ENCODE measurements at places on chromosomes 3 and 15.

- DNase-seq = no peak
Observed at GRCh38 chr3:22231061-22231460, 480.1 kb upstream of the ZNF385D start.

DNA sequence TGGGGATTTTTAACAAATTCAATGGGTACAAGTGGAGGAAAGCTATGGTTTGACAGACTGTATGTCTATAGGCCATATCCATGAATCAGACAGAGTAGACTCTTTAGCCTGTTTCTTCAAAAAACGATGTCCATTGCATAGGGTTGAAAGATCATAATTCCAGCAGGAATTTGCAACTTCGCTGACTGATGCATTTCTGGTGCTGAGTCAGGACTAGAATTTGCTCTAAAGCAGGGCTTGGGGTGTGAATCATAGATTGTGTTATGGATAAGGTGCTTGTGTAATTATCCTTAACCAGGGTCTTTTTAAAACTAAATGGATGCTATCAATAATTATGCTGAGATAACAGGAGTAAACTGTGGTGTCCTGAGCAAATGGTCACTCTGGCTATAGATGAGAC is 200.4 kb upstream of the TBC1D5 start:
- DNase-seq = no peak

GRCh38 chr3:59580499-59580898 is 530.7 kb upstream of the CFAP20DC start:
- no peak for DNase-seq

- no peak for DNase-seq
Observed at GRCh38 chr15:66882251-66883020, 180.4 kb downstream of the SMAD6 start.

GRCh38 chr15:69319384-69320375 is 21.0 kb downstream of the PAQR5 start:
- no peak for DNase-seq

- DNase-seq = no peak
Observed at GRCh38 chr15:71357321-71357732, 242.1 kb downstream of the THSD4 start.

DNA sequence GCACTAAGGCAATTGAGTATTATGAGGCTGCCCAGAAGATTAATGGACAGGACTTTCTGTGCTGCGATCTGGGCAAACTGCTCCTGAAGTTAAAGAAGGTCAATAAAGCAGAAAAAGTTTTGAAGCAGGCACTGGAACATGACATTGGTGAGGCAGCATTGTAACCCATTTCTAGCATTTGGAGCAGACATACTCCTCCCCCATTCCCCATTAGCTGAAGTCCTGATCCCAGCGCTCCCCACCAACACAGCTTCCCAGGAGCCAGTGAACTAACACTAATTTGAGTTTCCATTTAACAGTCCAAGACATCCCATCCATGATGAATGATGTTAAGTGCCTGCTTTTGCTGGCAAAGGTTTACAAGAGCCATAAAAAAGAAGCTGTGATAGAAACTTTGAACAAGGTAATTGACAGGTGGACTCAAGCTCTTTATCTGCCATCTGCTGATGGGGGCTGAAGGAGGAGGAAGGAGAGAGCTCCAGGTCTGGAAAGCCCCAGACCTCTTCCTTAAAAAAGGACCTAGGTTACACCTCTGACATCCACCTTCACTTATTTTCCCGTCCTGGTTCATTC is 22.6 kb downstream of the CSRNP1 start:
- no peak for DNase-seq

GRCh38 chr3:72099326-72100079 is 314.6 kb upstream of the PROK2 start:
- DNase-seq = no peak

GRCh38 chr15:60733196-60733595 is 254.3 kb upstream of the ICE2 start:
- no peak for DNase-seq

GRCh38 chr3:13718000-13718399 is 161.9 kb downstream of the WNT7A start:
- DNase-seq = no peak

- no peak for DNase-seq
Observed at GRCh38 chr3:60490992-60491391, 760.3 kb downstream of the FHIT start.

DNA sequence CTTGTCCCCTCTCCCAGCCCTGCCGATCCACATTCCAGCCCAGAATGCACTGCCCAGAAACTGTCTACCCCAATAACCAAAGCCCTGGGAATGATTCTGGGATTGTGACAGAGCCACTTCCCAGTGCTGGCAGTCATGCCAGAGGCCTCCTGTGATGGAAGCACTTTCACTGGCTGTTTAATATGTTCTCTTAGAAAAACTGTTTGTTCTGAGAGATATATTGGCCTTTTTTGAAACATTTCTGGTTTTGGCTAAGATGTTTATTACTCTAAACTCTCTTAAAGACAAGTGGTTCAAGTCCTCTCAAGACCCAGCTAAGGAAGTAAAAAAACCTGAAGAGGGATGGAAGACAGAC is 74.0 kb upstream of the HACD2 start:
- no peak for DNase-seq

Data from endothelial cell (in vitro differentiated cells).